ENCODE measurements at places on chromosomes 16 and 17. TPM values are rescaled to one million over a fixed set of nuclear protein-coding genes. Genes with fewer than 3 reads are reported as not detected.

DNA sequence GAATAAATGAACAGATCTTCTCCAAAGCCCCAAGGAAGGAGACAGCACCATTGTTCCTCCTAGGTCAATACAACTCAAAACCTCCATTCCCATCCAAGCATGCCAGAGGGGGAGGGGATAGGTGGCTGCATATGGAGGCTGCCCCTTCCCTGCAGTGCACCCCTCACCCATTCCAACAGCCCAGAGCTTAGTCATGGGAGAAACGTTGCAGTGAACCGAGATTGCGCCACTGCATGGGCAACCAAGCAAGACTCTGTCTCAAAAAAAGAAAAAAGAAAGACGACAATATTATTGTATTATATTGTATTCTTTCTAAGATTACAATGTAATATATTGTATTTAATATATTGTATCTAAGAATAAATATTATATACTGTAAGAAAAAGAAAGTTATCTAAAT is 36.4 kb upstream of the CD300E start:
- DNase-seq = no peak

DNA sequence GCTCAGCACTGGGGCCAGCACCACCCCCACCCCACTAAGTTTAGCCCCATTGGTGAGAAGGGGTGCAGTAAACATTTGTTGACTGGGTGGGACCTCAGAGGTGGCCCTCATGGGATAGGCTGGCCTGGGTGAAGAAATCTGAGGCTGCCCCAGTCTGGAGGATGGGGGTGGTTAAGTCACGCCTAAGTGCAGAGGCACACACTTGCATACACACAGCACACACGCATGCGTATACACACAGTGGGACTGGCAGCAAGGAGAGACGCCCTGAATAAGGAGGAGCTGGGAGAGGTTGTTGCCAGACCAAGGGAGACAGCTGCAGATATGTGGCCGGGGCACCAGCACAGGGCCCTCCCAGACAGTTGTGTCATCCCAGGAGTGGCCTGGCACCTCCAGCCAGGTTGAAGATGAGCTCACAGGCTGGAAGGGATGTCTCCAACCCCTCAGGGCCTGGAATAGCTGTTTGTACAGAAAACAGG is 3.0 kb upstream of the BCAR1 start:
- DNase-seq = no peak

GRCh38 chr17:49018116-49018612 is 21.0 kb downstream of the IGF2BP1 start:
- no peak for DNase-seq

- DNase-seq = peak; percentile 88
Observed at GRCh38 chr17:76714822-76715495, 4.2 kb upstream of the MXRA7 start.

GRCh38 chr17:55383771-55384642 is 37.6 kb downstream of the MMD start:
- DNase-seq = no peak

DNA sequence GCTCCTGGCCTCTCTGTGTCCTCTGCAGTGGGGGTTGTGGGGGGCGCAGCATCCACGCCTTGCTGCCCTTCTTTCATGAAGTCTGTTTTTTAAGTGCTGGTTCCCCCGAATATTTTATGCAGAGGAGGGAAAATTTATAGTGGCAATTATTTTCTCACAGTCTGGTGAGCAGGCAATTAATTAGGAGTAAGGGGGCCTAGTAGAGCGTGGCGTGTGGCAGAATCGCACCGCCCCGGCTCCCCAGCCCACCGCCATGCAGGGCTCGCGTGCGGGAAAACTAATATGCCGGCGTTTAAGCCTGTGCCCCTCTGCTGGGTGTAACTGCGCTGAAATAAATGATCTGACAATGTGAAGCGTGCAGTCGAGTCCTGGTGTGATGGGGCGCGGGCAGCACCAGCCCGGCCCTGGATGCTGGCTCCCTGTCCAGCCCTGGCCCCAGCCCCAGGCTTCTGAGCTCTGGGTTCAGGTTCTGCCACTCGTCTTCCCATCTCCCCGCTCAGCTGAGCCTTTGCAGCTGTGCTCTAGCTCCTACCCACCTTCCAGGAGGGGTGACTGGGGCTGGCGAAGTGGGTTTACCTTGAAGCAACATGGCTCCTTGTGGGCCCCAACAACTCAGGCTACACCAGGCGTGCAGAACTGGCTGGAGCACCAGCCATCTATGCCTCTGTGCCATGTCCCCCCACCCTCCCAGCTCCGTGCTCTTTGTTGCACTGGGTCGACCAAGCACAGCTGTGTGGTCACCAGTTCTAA is 13.8 kb downstream of the ENGASE start:
- DNase-seq = no peak

GRCh38 chr16:76800196-76800595 is 390.8 kb upstream of the MON1B start:
- no peak for DNase-seq

DNA sequence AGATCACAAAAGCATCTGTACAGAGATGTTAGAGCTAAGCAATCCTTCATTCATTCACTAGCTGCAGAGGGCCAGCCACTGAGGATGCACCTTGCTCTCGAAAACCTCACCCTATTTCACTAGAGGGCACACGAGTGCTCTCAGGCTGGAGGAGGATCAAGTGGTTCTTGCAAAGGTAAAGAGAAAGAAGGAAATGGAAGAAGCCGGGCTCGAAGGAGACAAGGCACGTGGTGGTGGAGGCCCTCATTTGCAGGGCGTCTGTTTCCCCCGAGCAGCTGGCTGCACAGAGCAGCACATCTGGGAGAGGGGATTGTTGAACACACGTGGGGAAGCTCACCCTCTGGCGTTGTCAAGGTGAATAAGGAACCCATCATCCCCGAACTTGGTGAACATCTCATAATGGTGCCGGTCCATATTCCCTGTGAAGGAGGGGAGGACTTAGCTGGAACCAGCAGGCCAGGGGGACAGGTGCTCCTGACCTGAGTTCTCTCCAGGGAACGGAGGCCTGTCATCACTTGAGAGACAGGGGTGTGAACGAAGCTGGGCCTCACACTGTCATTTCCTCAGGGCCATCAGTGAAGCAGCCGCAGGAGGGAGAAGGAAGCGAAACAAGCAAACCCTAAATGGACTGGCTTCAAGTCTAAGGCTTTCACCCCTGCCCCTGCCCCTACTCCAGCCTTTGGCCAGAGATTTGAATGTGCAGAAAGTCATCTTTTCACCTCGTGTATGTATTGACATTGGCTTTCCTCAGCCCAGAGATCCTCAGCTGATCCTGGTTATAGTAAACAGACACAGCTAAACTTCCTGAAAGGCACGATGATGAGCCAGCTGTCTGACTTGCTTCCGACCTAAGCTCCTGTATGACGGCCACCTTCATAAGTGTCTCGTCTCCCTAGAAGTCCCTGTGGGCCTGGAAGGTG is 27.6 kb downstream of the PRKAR1A start:
- peak; percentile 47 for DNase-seq

The JPT1 gene
- total RNA-seq = 371 TPM

The KRTAP4-3 gene
- total RNA-seq = not detected

The PRSS33 gene
- total RNA-seq = not detected

The TP53TG3B gene
- 5.9 TPM for total RNA-seq

The TMEM238L gene
- not detected for total RNA-seq

The SLC2A4 gene
- 6.6 TPM for total RNA-seq

Data from testis (tissue), 5 donors.